Suppressor macrophage (primary cell): ENCODE measurements at places on chromosomes 16 and 17.
A peak's percentile ranks its signal among the peaks of the same experiment; 100 is the strongest.

- DNase-seq = peak; percentile 83
Measured at GRCh38 chr16:67537270-67537635, 8.6 kb downstream of the RIPOR1 start.

GRCh38 chr16:5059386-5060072, 6.2 kb downstream of the C16orf89 start:
- DNase-seq = no peak

DNA sequence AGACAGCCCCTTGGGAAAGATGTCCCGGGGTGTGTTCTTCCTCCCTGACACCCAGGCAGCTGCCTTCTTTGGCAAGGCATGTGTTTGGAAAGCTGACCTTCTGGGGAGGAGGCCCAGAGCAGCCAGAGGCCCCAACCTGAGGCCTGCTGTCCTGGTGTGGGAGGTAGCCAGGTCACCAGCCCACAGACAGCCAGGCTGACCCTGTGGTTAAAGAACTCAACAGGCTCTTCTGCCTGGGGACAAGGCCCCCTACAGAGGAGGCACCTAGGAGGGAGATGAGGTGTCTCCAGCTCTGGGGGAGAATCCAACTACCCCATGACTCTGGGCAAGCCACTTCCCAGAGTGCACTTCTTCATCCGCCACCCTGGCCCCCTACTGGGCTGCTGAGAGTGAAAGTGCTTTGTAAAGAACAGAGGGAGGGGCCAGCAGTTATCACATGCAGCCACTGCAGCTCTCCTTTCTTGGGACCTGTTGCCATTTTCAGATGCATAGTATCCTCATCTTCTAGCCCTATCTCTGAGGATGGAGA, 13.1 kb upstream of the SREBF1 start:
- peak; percentile 61 for DNase-seq

DNA sequence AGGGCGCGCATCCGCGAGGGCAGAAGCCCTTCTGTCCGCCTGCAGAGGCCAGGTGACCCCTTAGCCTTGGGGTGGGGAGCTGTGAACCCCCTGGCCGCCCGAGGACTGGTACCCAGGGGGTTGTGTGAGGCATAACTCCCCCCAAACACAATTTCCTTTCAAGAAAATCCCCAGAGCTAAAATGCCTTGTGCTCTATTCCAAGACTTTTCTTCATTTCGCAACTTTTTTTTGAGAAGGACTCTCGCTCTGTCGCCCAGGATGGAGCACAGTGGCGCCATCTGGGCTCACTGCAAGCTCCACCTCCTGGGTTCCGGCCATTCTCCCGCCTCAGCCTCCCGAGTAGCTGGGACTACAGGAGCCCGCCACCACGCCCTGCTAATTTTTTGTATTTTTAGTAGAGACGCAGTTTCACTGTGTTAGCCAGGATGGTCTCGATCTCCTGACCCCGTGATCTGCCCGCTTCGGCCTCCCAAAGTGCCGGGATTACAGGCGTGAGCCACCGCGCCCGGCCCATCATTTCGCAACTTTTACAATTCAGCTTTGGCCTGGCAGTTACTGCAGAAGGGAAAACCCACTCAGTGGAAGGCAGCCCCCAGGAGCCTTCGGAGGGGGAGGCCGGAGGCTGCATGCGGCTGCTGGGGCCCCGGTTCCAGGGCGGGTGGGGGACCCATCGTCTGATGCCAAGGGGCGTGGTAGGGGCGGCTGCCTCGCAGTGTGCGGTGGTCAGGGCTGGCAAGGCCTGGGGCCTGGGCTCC, 963 bp upstream of the APRT start:
- peak; percentile 69 for DNase-seq

DNA sequence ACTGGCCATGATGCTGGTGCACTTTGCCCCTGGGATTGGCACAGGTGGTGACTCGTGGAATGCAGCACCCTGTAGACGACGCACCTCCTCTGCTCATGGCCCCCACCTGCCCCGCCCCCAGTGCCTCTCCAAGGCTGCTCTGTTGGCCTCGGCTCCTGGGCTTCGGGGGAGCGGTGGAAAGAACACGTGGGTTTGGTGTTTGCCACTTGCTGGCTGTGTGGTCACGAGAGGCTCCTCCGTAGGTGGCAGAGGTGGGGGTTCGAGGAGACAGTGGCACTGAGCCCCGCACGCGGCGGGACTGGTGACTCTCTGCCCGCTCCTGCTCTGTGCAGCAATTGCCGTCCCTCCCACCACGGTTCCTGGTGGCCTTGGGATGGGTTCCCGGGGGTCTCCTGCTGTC, 82.8 kb upstream of the ZNF750 start:
- DNase-seq = no peak

GRCh38 chr17:67276075-67276474, 31.1 kb upstream of the HELZ start:
- DNase-seq = no peak

DNA sequence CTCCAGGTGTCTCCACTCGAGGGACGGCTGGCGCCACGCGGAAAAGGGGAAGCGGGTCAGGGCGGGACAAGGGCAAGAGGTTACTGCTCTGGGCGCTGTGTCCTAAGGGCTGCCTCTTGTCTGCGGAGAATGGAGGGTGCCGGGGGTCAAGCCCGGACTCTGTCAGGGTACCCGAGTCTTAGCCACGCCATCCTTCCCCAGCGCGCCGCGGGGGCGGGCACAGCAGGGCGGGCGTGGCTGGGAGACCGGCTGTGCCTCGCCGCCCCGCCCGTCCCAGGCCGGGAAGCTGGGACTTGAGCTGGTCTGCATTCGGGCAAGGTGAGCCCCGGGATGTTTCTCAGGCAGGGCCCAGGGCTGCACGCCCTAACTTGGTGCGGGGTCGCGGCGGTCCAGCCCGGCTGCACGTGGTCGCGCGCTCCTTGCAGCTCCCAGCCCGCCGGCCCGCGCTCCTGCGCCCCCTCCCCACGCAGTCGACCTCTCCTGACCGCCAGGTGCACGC, 6.2 kb upstream of the ACTG1 start:
- DNase-seq = peak; percentile 47

GRCh38 chr17:57721967-57722703, 23.0 kb downstream of the CCDC182 start:
- no peak for DNase-seq

DNA sequence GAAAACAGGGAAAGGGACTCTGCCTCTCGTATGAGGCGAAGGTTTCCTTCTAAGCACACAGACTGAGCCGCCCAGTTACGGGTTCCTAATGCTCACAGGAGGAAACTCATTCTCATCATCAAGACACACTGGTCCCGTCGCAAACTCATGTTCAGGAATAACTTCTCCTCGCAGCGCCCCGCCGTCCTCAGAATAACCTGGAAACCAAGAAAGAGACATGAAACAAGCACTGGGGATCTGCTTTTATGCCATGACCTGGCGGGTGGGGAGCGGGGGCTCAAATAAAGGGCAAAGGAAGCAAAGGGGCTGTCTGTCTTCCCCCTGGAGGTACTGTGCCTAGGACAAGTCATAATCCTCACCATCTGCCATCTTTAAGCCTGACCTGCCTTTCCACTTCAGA, 31.3 kb downstream of the WIPI1 start:
- DNase-seq = no peak

GRCh38 chr17:39679521-39680192, 8.2 kb downstream of the PGAP3 start:
- DNase-seq = no peak

DNA sequence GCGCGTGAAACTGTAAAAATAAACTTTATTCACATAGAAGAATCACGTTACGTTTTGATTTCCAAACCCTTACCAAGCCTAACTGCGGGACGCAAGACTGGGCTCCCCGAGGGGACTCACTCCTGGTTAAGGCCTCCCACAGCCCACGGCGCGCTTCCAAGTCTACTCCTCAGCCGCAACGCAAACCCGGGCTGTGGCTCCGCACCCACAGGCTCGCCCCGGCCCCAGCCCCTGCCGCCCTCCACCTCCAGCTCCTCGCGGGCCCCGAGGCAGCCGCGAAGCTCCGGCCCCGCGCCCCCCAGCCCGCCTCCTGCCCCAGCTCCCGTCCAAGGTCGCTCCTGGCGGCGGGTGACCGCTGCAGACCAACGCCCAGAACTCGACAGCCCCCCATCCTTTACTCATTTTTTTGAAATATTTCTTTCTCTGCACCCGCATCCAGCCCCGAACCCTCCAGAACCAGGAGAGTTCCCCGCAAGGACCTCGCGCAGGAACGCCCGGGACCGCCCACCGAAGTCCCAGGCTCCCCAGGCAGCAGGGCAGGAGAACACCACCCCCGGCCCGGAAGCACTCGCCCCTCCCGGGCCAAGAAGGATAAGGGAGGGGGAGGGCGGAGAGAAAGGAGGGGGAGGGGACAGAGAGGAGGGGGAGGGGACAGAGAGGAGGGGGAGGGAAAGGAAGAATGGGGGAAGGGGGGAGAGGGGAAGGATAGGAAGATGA, 912 bp downstream of the USP22 start:
- peak; percentile 88 for DNase-seq

DNA sequence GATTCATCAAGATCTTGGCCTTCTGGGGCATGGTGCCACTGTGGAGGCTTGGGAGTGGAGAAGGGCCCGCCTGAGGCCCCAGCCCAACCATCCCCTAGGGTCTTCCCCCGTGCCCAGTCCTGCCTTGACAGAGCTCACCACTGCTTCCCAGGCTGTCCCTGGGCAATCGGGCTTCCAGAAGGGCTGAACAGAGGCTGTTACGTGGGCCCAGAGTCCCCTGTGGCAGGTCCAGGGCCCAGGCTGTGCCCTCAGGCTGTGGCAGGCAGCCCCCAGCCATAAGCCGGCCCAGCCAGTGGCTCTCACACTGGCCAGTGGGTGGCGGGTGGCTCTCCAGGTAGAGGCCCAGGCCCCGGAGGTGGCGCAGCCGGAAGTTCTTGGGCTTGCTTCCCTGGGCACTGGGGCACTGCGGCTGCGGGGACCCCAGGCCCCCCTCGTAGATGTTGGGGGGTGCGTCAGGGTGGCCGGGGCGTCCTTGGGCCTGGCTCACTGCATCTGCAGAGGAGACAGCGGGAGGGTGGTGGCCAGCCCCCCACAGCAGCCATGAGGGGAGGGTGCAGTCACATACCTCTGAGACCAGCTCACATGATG, 809 bp downstream of the C16orf90 start:
- DNase-seq = no peak

- no peak for DNase-seq
Measured at GRCh38 chr16:13935408-13935807, 15.5 kb downstream of the ERCC4 start.

DNA sequence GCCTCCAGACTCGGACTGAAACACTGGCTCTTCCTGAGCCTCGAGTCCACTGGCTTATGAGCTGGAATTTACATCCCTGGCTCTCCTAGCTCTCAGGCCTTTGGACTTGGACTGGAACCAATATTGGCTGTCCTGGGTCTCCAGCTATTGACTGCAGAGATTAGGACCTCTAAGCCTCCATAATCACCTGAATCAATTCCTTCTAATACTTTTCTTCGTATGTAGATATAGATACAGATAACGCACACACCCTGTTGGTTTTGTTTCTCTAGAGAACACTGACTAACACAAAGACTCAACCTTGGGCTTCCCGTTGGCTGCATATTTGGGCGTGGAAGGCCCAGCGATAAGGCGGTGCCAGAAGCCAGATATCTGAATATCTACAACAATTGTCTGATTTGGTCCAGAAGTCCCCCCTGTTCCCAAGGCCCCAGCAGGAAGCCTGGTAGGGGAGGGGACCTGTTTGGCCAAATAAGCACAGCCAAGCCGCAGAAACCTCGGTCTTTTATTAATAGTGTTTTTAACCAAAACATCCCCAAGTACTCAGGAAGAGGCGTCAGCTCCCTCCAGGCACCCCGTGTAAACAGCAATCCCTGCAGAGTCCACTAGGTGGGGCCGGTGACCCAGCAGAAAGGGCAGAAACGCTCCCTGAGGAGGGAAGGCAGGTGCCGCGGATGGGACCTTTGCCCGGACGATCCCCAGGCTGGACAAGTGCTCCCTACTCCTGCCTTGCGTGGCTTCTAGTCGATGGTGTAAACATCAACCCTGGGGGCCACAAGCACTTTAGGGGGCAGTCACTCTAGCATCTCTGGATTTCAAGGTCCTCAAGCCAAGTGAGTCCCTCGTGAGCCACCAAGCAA, 57.0 kb downstream of the ABR start:
- DNase-seq = peak; percentile 69

- DNase-seq = no peak
Measured at GRCh38 chr17:6541886-6542285, 14.5 kb downstream of the PITPNM3 start.

DNA sequence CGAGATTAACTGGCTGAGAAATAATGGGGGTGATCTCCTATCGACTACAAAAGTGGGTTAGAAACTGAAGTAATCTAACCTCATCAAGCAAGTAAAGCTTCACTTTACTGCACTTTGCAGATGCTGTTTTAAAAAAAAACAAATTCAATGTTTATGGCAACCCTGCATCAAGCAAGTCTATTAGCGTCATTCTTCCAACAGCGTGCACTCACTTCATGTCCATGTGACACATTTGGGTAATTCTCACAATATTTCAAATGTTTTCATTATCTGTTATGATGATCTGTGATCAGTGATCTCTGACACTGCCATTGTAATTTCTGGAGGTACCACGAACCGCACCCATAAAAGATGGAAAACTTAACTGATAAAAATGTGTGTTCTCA, 70.8 kb downstream of the KANSL1 start:
- DNase-seq = no peak

DNA sequence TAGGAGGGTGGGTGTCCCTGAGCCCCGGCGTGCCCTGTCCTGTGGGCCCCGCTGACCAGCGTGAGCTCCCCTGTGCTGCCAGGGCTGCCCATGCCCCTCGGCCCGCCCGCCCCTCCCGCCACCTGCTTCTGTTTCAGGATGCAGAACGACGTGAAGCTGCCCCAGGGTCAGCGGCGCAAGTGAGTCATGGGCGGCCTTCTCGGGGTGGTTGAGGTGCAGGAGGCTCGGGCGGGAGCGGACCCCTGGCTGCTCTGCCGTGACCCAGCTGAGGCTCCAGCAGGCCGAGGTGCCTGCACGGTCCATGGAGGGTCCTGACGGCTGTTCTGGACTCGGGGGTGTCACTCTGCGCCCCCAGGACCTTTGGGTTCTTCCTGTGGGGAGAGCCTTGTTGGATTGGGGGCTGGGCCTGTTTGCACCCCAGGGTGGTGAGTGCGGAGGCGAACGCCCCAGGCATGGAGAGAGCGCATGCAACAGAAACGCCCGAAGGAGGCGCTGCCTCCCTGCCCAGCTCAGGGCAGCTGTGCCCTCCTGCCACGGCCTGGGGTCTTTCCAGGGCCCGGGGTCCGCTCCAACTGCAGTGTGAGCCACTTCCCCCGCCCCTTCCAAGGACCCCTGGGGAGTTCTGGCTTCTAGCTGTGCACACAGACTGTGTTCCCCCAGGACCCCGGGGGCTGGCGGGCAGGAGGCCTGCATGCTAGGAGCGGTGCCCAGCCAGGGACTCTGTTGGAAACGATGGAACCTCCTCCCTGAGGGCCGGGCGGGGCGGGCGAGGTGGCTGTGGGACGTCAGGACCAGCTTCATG, 4.0 kb downstream of the SLC25A10 start:
- DNase-seq = no peak

DNA sequence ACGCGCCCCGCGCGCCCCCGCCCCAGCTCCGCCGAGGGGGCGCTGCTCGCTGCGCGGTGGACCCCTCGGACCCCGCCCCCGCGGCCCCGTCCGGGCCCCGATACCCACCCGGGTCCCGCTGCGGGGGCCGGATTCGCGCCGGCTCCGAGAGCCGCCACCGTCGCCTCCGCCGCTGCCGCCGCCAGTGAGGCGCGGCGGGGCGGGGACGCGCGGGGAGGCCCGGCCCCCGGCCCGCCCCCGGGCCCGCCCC, at the start of gene TBC1D16:
Gene TBC1D16, minus strand, starts transcription at position 186 of the 250 bp plus-strand sequence. CDS start 22,325 bp downstream, outside the sequence.
- DNase-seq = no peak

GRCh38 chr16:83971165-83972130, 3.4 kb downstream of the NECAB2 start:
- DNase-seq = no peak

- no peak for DNase-seq
Measured at GRCh38 chr17:59356543-59357218, 25.2 kb downstream of the YPEL2 start.

GRCh38 chr17:36182176-36183000, 6.0 kb upstream of the TBC1D3B start:
- no peak for DNase-seq
